ENCODE measurements at places on chromosomes 3 and 15.
A peak's percentile ranks its signal among the peaks of the same experiment; 100 is the strongest.

- no peak for DNase-seq
These were observed 56.4 kb upstream of the C15orf39 start for GRCh38 chr15:75145027-75145841.

- DNase-seq = no peak
These were observed 663.6 kb downstream of the NLGN1 start for GRCh38 chr3:174061162-174061561.

DNA sequence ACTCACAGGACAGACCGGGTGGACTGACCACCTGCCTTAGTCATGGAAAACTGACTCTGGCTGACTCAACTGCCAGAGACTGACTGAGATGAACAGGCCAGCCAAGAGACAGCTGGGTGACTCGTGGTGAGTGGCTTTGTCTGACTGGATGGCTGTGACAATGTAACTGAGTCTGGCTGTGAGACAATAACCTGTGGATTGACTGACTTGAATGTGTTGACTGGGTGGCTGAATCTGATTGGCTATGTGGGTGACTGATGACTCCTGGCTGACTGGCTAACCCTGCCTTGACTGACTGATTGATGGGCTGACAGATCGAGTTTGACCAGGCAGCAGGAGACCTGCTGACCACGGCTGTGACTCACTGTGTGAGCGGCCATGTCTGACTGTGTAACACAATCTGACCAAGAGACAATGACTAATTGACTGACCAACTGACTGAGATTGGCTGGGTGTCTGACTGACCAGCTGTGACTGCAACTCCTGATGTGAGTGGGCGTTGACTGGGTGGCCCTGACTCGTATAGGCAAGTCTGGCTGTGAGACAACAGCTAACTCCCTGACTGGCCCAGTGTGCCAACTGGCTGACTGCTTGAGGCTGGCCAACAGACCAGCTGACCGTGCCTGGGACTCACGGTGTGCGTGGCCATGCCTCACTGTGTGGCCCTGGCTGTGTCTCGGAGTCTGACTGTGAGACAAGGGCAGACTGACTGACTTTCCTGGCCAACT, 509.1 kb downstream of the SHQ1 start:
- peak; percentile 99 for DNase-seq

- DNase-seq = no peak
These were observed 45.3 kb downstream of the C2CD4A start for GRCh38 chr15:62112081-62112480.

GRCh38 chr3:59567661-59568060, 517.8 kb upstream of the CFAP20DC start:
- DNase-seq = no peak

GRCh38 chr3:138395865-138396751, 38.3 kb upstream of the ESYT3 start:
- no peak for DNase-seq

GRCh38 chr3:61631108-61631769, 69.9 kb downstream of the PTPRG start:
- no peak for DNase-seq

- DNase-seq = no peak
These were observed 39.7 kb downstream of the LRTM1 start for GRCh38 chr3:54888162-54888561.

DNA sequence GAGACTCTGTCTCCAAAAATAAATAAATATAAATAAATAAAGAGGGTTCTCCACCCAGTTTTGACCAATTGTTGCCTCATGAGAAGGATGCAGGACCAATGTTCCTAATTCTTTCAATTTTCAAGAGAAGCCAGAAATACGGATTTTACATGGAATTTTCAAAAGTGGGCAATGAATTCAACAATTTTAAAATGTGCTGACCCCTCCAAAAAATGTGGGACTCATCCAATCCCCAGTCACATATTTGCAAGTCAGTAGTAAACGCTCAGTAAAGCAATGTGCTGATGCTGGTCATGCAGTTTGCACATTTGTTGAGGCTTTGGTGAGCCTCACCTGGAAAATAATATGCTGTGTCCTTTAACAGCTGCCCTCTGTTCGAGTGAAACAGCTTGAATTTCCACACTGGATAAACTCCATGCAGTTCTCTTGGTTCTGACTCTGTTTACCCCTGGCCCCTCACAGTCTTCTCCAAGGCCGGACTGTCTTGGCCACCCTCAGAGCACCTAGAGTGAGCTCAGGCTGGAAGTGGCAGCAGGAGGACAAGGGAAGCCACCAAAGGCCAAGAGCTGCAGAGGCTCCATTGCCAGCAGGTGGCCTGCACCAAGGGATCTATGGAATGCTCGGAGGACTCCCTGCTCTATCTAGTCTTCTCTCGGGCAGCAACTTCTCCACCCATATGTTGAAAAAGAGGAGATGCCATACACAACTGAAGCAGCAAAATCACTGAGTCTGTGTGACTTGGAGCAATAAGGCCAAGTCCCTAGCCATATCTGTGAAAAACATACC, 246.8 kb downstream of the UACA start:
- DNase-seq = no peak

DNA sequence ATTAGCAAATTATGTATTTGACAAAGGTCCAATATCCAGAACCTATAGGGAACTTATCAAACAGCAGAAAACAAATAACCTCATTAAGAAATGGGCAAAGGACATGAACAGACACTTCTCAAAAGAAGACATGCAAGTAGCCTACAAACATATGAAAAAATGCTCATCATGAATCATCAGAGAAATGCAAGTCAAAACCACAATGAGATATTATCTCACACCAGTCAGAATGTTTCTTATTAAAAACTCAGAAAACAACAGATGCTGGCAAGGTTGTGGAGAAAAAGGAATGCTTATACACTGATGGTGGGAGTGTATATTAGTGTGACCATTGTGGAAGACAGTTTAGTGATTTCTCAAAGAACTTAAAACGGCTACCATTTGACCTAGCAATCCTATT, 116.1 kb upstream of the CRBN start:
- no peak for DNase-seq

- DNase-seq = no peak
These were observed 6.8 kb upstream of the TRIM69 start for GRCh38 chr15:44729408-44730127.

GRCh38 chr3:32428092-32429068, 36.7 kb downstream of the CMTM7 start:
- DNase-seq = no peak

DNA sequence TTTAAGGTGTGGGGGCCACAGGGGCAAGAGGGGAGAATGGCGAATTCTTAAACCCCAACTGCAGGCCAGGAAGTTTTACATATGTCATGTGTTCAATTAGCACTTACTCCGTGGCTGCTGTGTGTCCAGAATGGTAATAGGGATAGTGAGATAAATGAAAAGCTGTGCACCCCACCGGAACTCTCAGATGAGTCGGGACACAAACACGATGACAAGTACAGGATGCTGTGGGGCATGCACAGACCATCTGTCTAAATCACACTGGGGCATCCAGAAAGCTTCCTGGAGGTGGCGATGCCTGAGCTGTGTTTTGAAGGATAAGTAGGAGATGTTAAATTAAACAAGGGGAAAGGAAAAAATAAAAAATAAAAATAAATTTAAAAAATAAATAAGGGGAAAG, 18.3 kb upstream of the TMEM158 start:
- DNase-seq = no peak

- no peak for DNase-seq
These were observed 131.2 kb upstream of the TRIM42 start for GRCh38 chr3:140546649-140547048.

DNA sequence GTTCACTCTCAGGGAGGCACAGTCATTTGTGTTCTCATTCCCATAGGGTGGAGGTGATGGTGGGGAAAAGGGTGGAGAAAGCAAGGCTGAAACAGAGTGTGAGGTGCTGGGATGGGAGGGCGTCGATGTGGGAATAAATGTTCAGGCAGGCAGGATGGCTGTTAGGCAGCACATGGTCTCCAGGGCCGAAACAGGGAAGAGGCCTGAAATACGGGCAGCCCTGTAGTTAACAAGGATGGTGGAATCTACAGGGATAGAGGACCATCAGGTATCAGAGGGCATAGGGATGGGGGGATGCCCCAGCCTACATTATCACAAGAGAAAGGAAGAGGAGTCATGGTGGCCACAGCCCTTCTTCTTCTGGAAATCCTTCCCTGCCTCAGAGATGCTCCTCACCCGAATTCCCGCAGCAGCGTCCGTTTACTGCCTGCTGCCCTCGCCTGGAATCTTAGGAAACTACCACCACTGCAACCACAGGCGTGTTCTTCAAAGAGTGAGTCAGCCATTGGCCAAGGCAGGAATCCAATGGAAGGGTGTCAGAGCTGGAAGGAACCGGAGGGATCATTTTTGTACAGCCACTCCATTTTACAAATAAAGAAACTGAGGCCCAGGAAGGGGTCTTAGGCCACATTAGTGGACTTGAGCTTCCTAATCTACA, 49.7 kb upstream of the POMGNT2 start:
- DNase-seq = peak; percentile 72

- DNase-seq = peak; percentile 8
These were observed 42.5 kb downstream of the TPRA1 start for GRCh38 chr3:127547761-127548605.

DNA sequence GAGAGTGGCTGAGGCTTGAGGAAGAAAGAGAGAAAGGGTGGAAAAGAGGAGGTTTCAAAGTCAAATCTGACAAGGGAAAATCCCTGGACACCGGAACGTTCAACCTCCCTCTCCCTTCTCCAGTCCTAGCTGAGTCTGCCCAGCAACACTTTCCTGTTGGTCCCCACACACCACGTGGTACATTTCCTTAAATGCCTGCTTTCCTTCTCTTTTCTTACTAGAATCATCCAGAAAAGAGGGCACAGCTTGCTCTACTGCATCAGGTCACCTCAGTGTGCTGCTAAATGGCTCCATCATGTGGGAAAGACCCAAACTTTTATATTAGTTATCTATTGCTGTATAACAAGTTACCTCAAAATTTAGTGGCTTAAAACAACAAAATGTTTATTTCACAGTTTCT, 181.2 kb downstream of the NECTIN3 start:
- peak; percentile 57 for DNase-seq

DNA sequence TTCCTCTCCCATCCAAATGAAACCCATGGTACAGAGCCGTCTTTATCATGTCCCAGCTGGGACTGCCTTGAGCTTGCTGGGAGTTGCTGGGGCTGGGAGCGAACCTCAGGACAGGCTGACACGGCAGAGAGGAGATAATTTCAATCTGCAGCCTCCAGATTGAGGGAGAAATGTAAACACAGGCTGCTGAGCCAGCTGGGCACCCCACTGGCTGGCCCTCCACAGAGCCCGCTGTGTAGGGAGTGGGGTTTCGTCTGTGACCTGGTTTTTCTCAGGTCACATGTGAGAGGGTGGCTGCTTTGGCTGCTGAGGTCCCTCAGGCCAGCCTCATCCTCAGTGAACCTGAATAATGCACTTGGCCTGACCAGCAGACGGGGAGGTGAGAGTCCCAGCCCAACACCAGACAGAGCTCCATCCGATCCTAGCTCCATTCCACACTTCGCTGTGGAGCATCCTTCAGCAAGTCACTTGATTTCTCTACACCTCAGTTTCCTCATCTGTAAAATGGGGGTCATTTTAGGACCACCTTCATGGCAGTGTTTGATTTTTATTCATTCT, 121.6 kb upstream of the MRPS22 start:
- DNase-seq = no peak

GRCh38 chr3:94249491-94250079, 186.7 kb downstream of the NSUN3 start:
- DNase-seq = peak; percentile 55

DNA sequence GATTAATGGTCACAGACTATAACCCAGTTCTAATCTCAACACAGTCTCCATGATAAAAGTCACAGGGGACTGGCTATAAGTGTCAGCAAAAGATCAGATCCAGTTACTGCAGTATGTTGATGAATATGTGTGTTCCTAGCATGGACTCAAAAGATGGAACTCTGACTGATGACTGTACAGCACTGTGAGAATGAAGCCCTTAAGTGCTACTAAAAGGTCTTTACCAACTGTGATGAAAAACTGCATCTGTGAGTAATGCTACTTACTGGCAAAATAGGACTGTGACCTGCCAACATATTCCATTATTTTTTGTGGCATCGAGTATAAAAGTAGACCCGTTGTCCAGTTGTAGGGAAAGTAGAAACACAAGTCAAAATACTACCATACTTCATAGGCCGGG, 284.2 kb downstream of the ROBO2 start:
- DNase-seq = no peak

GRCh38 chr15:70519004-70519365, 244.4 kb downstream of the UACA start:
- DNase-seq = no peak

DNA sequence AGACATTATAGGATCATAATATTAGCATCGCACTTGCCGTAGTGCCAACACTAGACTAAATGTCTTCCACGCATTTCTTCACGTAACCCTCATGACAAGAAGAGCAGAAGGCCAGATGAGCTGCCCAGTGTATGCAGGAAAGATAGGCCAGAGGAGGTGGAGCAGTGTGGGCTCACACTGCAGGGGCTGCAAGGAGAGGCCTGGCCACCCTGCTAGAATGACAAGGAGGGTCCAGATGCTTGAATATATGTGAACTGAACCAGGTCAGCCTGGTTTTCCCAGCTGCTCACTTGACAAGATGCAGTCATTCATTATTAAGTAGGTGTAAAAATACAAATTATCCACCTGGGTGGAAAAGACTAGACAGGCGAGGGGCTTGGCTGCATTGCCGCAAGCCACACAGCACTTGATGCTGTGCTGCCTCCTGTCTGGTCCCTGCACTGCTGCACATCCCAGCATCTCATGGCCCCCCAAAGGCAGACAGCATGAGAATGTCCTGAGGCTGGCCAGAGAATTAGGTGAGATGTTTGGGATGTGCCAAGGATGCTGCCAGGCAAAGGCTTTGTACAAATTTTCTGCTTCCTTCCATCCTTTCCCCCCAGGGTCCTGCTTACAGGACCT, 115.2 kb downstream of the NTRK3 start:
- no peak for DNase-seq

DNA sequence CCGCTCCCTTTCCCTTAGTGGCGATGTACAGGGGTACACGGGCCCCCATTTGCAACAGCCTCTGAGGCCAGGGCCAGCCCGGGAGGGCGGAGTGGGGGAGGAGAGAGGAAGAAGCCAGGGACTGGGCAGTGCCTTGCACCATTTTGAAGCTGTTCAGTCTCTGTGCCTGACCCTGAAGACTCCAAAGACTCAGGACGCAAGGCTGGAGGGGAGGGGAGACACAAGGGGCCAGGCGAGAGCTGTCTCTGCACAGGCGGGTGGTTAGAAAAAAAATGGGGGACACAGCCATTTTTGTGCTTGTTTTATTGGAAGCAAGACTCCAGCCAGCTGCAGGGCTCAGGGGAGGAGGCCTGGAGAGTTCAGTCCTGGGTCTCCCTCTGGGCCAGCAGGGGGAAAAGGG, 1.6 kb downstream of the RPP25 start:
- DNase-seq = no peak

GRCh38 chr15:40511472-40512133, 40.8 kb downstream of the CHST14 start:
- no peak for DNase-seq
